ENCODE measurements at places on chromosomes 3 and 15. TPM values are rescaled to one million over a fixed set of nuclear protein-coding genes. Genes with fewer than 3 reads are reported as not detected.

- DNase-seq, result no peak
- H3K27ac ChIP-seq, result no peak overlapping the region
- H3K36me3 ChIP-seq, result no peaks in the 10 kb centered on the region
- peaks cover 4% of the 10 kb centered on the region for H3K4me1 ChIP-seq
- H3K27me3 ChIP-seq, result no peaks in the 10 kb centered on the region
Measured at GRCh38 chr3:43073116-43073835, 32.6 kb downstream of the POMGNT2 start.

Gene C3orf85
- not detected for total RNA-seq

GRCh38 chr15:63436872-63437375 lies 55.3 kb upstream of the CA12 start:
- DNase-seq, result no peak
- H3K36me3 ChIP-seq, result no peaks in the 10 kb centered on the region
- no peak overlapping the region for H3K4me3 ChIP-seq
- H3K27ac ChIP-seq, result no peak overlapping the region
- H3K27me3 ChIP-seq, result no peaks in the 10 kb centered on the region

DNA sequence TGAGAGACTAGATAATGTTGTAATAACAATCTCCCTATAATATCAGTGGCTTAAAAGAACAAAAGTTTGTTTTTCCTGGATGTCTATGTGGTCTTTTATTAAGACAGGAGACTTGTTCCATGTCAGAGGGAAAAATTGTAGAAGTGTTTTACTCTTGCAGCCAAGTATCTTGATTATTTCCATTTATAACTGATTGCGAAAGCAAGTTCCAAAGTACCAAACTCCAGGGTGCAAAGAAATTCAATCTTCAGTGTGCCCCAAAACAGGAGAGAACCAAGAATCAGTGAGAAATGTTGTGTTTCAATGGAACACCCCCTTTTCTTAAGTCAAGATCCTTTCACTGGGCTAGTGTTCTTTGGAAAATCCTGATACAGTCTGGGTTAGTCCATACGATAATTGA lies 624.4 kb upstream of the BCHE start:
- no peaks in the 10 kb centered on the region for H3K36me3 ChIP-seq
- no peaks in the 10 kb centered on the region for H3K4me1 ChIP-seq

Gene CCR3
- not detected for total RNA-seq

GRCh38 chr3:43413676-43414368 lies 127.5 kb downstream of the SNRK start:
- no peaks in the 10 kb centered on the region for H3K4me1 ChIP-seq
- H3K4me3 ChIP-seq, result no peak overlapping the region
- no peak overlapping the region for H3K27ac ChIP-seq
- no peaks in the 10 kb centered on the region for H3K36me3 ChIP-seq
- H3K27me3 ChIP-seq, result no peaks in the 10 kb centered on the region
- no peak for DNase-seq

- H3K36me3 ChIP-seq, result no peaks in the 10 kb centered on the region
- H3K4me1 ChIP-seq, result no peaks in the 10 kb centered on the region
- no peak overlapping the region for H3K4me3 ChIP-seq
- DNase-seq, result no peak
- H3K27ac ChIP-seq, result no peak overlapping the region
- no peaks in the 10 kb centered on the region for H3K27me3 ChIP-seq
Measured at GRCh38 chr3:17027318-17027717, 142.6 kb downstream of the PLCL2 start.

- H3K4me1 ChIP-seq, result no peaks in the 10 kb centered on the region
- no peak for DNase-seq
Measured at GRCh38 chr3:142035308-142035922, 113.9 kb downstream of the TFDP2 start.

Gene GCNT3
- 5.6 TPM for total RNA-seq

Gene TRPM1
- total RNA-seq, result not detected

DNA sequence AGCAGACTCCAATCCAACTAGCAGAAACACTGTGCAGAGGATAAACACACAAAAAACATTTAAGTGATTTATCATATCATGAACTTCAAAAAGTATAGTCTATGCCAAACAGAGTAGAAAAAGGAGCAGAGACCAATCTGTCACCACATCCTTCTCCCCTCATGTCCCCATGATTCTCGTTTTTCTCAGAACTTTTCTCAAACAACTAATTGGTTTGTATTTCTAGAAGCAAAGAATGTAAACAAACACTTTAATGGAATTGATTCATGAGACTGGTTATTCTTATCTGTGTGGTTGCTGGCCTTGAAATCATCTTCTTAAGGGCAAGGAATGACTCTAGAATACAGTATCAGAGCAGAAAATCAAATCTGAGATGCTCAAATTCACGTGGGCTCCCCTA lies 294.2 kb upstream of the THBS1 start:
- no peaks in the 10 kb centered on the region for H3K36me3 ChIP-seq
- no peak for DNase-seq
- H3K27me3 ChIP-seq, result no peaks in the 10 kb centered on the region
- H3K27ac ChIP-seq, result no peak overlapping the region
- H3K4me1 ChIP-seq, result no peaks in the 10 kb centered on the region

Gene MAGEL2
- total RNA-seq, result not detected

- H3K36me3 ChIP-seq, result no peaks in the 10 kb centered on the region
- H3K4me1 ChIP-seq, result no peaks in the 10 kb centered on the region
- no peak for DNase-seq
- no peak overlapping the region for H3K4me3 ChIP-seq
- no peaks in the 10 kb centered on the region for H3K27me3 ChIP-seq
- no peak overlapping the region for H3K27ac ChIP-seq
Measured at GRCh38 chr3:122313281-122313680, 11.8 kb upstream of the CSTA start.

DNA sequence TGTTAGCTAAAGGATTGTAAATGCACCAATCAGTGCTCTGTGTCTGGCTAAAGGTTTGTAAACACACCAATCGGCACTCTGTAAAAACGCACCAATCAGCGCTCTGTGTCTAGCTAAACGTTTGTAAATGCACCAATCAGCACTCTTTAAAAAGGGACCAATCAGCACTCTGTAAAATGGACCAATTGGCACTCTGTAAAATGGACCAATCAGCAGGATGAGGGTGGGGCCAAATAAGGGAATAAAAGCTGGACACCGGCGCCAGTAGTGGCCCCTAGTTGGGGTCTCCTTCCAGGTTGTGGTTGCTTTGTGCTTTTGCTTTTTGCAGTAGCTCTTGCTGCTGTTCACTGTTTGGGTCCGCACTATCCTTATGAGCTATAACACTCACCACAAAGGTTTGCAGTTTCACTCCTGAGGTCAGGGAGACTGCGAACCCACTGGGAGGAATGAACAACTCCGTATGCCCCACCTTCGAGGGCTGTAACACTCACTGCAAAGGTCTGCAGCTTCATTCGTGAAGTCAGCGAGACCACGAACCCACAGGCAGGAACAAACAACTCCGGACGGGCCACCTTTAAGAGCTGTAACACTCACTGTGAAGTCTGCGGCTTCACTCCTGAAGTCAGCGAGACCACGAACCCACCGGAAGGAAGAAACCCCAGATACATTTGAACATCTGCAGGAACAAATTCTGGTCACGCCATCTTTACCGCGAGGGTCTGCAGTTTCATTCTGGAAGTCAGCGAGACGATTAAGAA lies 1.1 kb upstream of the SUCLG2 start:
- DNase-seq, result no peak
- H3K4me3 ChIP-seq, result peak overlapping the region; percentile 71

Data from HCT116 (cell line).